Left cardiac atrium (tissue), 4 donors: ENCODE measurements at places on chromosomes 12 and 14.

DNA sequence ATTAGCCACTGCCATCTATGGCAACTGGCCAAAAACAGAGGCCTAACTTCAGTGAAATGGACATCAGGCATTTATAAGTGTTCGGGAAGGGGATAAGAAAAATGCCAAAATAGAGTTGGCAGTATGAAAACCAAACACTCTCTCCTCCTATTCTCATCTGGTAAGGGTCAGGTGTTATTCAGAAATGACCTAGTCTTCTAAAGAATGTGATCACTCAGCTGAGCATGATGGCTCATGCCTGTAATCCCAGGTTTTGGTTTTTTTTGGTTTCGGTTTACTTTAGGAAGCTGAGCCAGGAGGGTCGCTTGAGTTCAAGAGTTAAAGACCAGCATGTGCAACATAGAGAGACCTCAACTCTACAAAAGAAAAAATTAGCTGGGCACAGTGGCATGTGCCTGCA lies 170.3 kb downstream of the GRIN2B start:
- no peak for DNase-seq

GRCh38 chr14:29569194-29569593 lies 358.5 kb downstream of the PRKD1 start:
- DNase-seq = no peak

GRCh38 chr12:8890313-8891085 lies 23.8 kb upstream of the PHC1 start:
- DNase-seq = peak; percentile 37

DNA sequence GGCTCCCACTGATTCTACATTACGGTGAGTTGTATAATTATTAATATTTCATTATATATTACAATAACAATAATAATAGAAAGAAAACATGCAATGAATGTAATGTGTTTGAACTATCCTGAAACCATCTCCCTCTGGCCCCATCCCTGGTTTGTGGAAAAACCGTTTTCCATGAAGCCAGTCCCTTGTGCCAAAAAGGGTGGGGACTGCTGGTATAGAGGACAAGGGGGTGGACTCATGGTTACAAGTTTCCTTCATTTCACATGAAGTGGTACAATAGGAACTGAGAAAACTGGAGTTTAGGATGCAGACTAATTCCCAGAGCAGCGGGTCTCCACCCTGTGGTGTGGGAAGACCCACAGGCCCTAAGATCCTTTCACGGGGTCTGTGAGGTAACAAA lies 3.0 kb upstream of the C1RL start:
- no peak for DNase-seq

DNA sequence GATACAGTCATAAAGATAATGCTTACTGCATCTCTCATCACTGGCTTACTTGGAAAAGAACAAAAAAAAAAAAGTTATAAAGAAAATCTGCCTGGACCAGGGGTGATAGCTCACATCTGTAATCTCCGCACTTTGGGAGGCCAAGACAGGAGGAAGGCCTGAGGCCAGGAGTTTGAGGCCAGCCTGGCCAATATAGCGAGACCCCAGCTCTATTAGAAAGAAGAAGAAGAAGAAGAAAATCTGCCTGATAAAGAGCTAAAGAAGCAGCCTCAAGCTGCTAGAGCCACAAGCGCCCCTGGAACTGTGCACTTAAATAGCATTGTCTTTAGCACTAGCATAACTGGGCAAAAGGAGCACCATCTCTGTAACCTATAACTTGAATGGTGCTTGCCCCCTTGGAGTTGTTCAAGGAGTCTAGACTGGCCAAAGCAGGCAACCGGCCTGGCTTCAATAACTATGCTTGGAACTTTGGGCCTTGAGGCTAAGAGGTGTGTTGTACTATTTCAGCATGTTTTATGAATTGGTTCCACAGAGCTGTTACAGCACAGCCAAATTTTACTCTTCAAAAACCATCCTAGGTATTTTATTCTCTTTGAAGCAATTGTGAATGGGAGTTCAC lies 53.2 kb downstream of the SINHCAF start:
- DNase-seq = no peak

DNA sequence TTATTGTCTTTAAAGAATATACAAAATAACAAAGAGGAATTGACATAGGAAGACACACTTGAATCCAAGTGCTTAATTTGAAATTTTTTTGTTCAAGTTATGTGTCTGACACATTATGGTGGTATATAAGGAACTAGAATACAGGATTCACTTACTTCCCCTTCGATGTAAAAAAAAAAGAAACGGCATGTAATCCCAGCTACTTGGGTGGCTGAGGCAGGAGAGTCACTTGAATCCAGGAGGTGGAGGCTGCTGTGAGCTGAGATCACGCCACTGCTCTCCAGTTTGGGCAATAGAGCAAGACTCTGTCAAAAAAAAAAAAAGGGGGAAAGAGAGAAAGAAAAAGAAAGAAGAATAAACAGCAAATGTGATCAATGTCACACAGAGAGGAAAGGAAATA lies 8.9 kb downstream of the CLEC12A start:
- no peak for DNase-seq

GRCh38 chr14:100275214-100275613 lies 31.0 kb downstream of the SLC25A29 start:
- DNase-seq = no peak

DNA sequence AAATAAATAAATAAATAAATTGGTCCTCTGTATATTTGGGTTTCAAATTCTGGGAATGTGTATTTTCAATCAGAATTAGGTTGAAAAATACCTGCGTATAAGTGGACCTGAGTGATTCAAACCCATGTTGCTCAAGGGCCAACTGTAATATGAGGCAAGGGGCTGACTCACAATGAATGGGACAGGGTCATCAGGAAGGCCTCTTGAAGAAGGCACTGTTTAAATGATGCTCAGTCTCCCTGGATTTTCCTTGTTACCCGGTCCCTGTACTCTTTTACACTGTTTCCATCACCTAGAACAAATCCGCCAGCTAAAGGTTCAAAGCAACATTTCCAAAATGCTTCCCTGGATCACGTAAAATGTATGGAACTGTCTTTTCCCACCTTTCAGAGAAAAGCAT lies 3.8 kb downstream of the PSMB5 start:
- DNase-seq = no peak

GRCh38 chr14:59130462-59130861 lies 58.0 kb upstream of the DAAM1 start:
- DNase-seq = no peak
